ENCODE measurements at places on chromosomes 4 and X.

GRCh38 chrX:41963348-41963747 is 40.0 kb upstream of the CASK start:
- DNase-seq, result no peak

GRCh38 chrX:968148-968965 is 244.1 kb downstream of the CRLF2 start:
- no peak for DNase-seq

GRCh38 chr4:158912390-158912789 is 143.6 kb downstream of the FNIP2 start:
- no peak for DNase-seq

DNA sequence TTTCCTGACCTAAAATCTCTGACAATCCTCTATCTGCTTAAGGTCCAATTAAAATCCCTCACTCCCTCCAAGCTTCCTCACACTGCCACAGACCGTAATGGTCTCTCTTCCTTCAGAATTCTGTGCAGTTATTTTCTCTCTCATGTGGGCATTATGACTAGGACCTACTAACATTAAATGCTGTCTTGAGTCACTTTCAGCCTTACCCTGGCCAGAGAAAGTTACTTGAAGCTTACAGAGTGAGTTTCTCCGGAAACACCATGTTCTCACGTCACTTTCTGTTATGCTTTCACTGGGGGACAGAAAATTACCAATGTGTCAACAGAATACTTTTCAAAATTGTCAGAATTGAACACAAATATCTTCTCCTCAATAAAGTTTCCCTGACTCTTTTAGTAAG is 271.8 kb downstream of the INPP4B start:
- DNase-seq, result no peak

DNA sequence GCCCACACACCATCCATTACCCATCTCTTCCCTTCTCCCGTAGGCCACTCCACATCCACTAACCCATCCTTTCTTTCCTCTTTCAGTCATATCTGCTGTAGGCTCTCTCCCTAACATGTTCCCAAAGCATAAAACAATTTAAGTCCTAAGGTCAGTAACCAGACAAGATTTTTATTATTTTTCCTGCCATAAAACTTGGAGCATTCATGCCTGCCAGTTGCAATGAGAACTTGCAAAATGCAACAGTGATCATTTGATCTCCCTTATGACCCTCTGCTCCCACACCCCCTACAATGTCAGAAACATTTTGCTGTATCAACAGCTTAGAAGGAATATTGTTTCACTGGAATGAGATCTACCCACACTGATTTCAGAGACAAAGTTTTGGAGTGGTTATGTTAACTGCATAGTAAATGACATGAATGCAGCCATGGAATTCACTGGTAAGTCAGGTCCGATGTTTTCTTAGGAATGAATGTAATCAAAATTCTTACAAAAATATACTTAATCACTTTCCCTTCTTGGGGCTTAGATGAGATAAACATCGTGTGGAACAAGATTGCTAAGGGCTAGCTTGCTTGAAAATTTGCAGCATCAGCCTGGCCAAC is 5.7 kb downstream of the NIPAL1 start:
- no peak for DNase-seq

DNA sequence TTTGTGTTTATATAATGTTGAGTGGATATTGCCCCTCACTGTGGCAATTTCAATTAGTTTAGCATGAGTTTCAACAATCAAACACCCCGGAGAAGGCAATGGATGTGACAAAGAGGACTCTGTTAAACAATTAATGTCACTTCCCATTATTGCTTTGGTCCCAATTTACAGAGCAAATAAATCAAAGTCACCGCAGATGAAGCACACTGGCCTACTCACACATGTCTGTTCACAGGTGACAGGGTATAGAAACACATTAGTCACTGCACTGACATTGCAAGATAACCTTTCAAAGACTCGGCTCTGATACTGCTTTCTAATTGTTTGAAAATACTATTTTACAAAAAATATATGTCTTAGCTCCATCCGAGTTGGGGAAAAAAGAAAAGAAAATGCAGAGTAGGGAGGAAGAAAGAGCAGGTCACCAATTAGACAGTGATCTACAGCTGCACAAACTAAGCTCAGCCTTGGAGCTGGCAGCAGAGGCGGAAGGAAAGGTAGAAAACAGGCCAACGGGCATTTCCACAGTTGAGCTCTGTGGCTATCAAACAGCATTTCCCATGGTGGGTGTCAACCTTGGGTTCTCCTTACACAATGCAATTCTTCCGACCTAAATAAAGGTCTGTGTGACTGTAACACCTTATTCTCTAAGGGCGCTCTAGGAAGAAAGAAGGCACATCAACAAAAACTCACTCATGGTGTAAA is 53.9 kb downstream of the PPARGC1A start:
- no peak for DNase-seq
